ENCODE measurements at places on chromosomes 13 and 19.
A peak's percentile ranks its signal among the peaks of the same experiment; 100 is the strongest.

DNA sequence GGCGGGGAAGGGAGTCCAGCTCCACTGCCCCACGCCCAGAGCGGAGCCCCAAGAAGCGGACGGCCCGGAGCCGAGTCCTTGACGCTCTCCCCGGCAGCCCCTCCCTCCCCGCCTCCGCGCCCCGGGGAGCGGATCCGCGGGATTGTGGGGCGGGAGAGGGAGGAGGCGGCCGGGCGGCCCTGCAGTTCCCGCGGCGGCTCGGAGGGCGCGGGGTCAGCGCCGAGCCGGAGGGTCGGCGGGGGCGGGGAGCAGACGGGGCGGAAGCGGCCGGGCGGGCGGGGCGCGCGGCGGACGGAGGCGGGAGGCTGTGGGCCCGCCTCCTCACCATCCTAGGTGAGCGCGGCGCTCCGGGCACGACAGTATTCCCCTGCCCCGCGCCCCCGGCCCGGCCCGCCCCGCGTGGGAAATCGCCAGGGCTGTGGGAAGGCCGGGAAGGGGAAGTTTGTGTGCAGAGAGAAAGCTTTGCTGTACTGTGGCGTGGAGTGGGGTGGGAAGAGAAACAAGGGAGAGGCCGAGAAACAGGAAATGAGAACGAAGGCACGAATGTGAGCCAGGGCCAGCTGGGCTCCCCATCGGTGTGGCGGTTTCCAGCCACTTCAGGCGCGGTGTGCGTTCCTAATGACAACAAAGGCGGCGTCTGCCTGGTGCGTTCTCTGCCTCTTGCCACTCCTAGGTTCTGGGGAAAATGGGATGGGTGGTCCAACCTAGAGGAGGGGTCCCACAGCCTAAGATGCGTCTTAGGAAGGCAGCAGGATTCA, 1.3 kb upstream of the KLF12 start:
- peak; percentile 75 for DNase-seq

GRCh38 chr13:76975863-76976262, 16.0 kb upstream of the CLN5 start:
- no peak for DNase-seq

GRCh38 chr19:20244356-20244755, 77.3 kb downstream of the ZNF486 start:
- DNase-seq, result no peak

DNA sequence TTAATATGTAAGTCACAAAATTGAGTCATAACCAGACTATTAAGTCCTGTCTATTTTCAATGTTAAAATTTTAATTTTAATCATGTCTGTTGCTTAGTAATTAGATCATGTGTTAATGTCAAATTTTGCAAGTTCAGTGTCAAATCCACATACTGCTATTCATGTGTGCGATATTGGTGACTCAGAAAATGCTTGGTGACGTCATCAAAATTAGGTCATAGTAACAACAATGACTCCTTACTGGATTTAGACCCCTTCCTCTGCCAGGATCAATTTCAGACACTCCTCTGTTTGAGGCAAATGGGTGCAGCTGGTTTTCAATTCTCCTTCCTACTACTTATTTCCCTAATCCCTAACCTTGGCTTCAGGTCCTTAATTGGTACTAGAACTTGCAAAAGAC, 1394.3 kb upstream of the SLC10A2 start:
- no peak for DNase-seq

DNA sequence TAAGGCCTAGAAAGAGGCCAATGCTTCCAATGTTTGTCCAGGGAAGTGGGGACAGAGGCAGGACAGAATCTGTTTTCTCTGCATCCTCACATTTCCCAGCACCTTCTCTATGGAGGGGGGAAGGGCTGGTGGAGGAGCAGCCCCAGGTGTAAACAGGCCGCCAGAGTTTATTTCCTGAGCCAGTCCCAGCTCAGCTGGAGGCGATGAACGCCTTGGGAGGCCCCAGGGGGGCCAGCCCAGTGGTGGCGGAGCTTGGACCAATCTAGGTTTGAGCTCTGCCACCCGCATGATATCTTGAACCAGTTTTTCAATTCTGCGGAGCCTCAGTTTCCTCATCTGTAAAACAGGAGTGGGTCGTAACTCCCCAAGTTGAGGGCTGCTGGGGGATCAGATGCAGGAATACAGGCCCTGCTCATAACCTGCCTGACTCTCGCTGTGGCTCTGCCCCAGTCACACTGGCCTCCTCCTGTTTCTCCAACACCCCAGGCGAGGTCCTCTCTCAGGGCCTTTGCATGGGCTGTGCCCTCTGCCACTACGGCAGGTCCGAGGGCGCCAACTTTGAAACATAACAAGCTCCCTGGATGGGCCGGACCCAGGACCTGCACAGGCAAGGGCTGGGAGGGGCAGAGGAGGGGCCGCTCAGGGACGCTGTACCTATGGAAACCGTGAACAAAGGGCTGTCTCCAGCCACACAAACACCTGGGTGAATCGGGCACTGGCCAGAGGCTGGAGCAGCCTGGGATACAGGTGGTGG, 1.1 kb downstream of the TNFAIP8L1 start:
- no peak for DNase-seq

- DNase-seq, result no peak
Measured at GRCh38 chr19:54158812-54159351, 639 bp downstream of the LENG1 start.
